Stimulated activated naive CD4-positive, alpha-beta T cell treated with Interleukin-2 at 50 U/mL for 16 hours (primary cell): ENCODE measurements at places on chromosomes 3 and 15.

DNA sequence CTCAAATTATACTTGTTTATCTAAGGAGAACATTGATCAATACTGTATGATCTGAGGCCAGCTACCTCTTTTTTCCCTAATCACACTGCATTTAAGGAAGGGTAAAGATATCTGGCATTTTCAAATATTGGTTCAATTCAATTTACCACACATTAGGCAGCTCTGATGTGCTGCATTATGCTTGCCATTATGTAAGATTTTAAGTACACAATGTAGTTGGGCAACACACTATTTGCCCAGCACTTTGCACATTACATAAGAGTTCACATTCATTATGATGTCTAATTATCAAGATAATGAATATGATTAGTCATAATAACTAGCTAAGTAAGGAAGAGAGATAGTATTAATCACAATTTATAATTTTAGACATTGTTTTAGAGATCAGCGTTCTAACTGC is 196.3 kb downstream of the BCHE start:
- no peak for DNase-seq

DNA sequence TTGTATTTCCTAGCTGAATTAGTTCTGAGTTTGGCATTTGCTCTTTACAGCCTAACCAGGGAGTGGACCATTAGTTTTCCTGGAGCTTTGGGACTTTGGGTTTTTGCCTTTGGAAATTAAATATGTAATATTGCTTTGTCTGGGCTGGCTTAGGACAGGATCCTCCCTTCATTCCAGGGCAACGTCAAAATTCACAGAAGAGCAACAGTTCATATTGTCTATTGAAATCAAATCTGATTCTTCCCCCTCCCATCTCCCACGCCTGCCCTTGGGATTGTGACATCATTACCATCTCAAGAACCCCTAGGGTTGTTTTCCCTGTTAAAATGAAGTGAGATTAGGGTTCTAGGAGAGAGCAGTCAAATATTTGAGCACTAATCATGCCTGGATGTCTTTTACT is 194.1 kb downstream of the ROBO2 start:
- no peak for DNase-seq

DNA sequence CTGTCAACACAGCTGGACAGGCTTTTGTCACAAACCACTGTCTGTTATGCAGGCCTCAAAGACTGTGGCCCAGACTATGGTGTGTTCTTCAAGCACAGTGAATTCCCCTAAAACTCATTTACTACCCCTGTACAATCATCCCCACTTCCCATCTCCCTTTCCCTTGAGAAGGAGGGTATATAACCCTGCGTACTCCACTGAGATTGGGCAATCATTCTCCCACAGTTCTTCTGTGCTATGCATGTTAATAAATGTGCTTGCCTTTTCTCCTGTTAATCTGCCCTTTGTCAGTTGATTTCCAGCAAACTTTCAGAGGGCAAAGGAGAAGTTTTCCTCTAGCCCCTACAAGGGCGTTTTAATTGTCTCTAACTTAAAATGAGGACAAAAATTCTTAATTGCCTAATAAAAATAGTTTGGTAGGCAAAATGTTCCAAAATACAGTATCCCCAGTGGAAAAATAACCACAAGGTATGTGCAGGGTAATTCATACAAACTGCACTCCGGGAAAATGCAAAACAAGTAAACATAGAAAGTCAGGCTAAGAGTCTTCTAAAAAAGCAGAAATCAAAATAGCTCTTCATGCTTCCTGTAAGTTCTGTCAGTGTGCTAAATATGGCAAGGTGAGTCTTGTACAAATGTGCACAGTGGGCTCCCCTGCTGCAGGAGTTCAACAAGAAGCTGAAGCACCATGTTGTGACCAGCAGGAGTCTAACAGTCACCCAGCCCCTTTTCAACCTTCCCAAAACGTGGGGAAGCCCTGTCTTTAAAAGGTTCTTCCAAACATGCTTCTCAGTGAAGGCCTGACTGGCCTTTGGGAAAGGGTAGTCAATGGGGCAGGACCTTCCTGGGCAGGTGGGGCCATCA is 10.2 kb downstream of the ATP10A start:
- DNase-seq = no peak

DNA sequence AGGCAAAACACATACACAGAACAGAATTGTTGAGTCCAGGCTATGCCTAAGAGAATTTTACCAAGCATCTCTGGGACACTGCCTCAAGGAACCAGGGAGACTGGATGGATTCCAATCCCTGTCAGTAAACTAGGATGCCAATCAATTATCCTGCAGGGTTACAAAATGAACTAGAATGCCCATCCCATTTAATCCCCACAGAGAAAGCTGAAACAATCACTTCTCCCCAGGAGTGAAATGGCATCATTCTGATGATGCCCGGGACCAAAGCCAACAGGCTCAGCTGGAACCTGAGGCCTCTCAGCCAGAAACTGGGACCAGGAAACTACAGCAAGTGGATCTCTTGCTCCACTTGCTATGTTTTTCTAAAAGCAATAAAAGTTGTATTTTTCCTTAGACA is 130.0 kb upstream of the TJP1 start:
- DNase-seq = no peak

DNA sequence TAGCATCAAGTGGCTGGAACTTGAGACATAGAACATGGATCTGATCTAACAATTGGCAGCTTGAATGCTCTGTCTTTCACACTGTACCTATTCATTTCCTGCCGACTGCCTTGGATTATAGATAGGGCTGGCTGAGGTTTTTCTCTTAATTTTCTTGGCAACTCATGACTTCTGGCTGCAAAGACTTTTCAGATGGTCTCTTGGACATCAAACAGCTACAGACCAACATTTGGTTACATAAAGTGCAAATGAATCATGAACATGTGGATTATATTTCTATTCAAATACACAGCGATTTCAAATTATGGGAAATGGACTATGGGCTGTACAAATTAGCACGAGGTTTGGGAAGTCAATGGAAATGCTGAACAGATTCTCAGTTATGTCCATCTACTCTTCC is 26.2 kb upstream of the IL16 start:
- no peak for DNase-seq

- no peak for DNase-seq
These were observed 54.6 kb downstream of the RBMS3 start for GRCh38 chr3:29335438-29335837.
